MV-4-11 (cell line): ENCODE measurements at places on chromosomes 1 and 21.

DNA sequence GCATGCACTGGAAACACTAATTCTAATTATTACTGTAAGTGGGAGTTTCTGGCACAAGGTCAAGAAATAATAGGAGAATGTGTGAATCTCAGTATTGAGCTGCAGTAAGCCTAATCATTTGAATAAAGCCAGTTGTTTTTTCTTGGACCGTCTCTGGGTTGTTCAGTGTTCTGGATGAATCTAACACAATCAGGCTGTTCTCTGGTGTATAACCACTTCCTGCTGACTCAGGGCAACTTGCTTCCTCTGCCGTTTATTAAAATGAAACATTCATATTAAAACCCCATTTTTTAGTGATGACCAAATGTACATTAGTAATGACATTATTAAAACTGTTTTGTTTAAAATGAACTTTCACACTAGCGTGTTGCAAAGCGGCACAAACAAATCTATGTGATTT, 273.1 kb upstream of the SNX7 start:
- peak; percentile 46 for DNase-seq

DNA sequence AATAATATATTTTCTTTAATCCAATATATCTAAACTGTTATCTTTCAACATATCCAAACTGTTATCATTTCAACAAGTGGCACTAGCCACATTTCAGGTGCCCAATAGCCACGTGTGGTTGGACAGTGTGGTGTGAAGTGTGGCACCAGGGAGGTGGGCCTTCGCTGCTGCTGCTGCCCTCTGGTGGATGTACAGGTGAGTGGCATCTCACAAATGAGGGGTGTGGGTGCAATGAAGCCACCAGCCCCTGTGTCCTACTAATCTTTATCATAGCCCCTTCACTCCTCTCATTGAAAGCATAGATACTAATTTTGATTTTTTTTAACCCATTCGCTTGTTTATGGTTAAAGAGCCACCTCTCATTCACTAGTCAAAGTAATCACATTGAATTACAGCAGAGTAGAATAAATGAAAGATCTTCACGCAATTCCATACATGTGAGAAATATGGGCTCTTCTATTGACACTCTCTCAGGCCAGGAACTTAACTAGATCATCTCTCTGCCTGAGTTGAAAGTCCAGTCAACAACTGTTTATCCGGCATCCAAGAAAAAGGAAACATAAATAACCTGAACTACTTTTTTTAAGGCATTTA, 499.2 kb downstream of the OMA1 start:
- no peak for DNase-seq

DNA sequence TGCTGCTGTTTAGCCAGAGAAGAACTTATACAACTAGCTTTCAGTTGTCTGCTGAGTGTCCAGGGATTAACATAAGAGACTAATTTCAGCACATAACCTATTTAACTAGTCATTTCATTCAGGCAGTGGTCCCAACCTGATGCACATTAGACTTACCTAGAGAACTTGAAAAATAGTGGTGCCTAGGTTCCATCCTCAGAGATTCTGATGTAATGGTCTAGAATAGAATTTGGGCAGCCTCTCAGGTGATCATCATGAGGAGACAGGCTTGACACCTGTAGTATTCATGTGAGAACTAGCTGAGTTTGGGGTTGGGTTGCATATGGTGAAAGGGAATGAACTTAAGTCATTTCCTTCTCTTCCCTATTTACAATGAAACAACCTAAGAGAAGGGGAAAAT, 24.8 kb downstream of the CNST start:
- no peak for DNase-seq

DNA sequence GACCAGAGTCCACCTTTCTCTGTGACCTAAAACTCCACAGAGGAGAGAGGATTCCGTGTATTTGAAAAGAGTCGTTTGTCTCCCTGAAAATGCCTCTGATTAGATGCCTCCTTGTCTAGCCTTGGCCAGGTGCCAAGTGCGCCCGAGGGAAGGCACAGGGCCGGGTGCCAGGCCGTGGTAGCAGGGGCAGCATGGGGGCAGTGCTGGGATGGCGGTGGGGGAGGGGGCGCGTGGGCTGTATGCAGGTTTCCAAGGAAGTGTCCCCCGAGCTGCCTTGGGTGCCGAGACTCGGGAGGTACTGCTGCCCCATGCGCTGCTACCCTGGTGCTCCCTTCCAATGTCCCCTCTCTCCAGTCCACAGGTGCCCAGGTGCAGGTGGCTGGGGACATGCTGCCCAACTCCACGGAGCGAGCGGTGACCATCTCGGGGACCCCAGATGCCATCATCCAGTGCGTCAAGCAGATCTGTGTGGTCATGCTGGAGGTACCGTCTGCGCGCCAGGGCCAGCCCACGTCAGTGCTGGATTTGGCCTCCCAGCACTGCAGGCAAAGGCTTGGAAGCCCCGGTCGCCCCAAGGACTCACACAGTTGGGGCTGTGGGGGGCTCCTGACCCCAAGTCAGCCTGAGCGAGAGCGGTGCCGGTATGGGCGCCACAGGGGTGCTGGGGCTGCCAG, 70.9 kb upstream of the COL6A1 start:
- no peak for DNase-seq

DNA sequence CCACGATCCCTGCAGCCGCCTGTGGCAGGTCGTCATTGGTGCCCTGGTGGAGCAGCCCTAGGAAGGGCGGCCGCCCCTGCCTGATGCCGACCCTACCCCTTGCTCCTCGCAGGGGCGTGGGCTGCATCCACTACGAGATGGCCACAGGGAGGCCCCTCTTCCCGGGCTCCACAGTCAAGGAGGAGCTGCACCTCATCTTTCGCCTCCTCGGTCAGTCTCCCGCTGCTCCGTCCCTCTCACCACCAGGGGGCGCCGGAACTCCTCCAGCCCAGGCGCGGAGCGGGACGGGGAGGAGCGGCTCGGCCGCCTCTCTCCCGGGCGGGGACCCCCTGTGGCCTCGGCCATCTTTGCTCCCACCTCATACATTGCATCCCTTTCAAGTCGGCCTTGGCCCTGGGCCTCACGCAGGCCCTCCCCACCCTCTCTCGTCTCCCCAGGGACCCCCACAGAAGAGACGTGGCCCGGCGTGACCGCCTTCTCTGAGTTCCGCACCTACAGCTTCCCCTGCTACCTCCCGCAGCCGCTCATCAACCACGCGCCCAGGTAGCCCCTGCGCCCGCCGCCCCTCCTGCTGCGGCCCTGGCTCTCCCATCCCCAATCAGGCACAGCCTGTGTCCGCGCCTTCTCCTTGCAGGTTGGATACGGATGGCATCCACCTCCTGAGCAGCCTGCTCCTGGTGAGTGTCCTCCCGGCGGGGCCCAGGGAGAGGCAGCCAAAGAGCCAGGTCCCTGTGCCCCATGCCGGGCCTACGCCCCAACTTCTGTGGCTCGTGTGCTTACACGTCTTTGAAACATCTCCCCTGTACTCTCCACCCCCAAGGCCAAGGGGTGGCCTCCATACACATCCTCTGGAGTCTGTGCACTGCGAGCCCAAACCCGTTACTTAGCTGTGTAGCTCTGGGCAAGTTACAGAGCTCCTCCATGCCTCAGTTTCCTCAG, 24.7 kb downstream of the CDK18 start:
- no peak for DNase-seq

- DNase-seq: peak; percentile 14
Observed at GRCh38 chr1:208235982-208236761, 8.0 kb downstream of the PLXNA2 start.
